Stimulated activated CD8-positive, alpha-beta memory T cell treated with anti-CD3 and anti-CD28 coated beads, Interleukin-7, amount 100 ng/mL, for 24 hours (primary cell): ENCODE measurements at places on chromosomes 12 and 14.

- no peak for DNase-seq
Observed at GRCh38 chr12:132245521-132246101, 83.8 kb downstream of the GALNT9 start.

DNA sequence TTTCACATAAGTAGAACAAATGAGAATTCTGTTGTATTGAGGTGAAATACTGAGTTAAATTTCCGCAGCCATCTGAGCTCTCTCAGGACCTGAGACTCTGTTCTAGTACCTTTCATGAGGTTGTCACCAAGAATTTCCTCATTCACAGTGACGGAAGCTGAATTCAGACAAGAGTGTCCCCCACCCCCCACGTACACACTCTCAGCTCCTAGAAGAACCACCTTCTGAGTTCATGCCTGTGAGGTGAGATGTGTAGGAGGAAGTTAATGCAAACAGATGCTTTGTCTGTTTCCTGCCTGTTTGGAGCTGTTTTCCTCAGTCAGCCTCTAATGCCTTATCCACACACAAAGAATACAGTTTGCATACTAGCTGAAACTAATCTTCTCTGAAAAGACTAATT is 18.2 kb downstream of the BICDL1 start:
- no peak for DNase-seq

DNA sequence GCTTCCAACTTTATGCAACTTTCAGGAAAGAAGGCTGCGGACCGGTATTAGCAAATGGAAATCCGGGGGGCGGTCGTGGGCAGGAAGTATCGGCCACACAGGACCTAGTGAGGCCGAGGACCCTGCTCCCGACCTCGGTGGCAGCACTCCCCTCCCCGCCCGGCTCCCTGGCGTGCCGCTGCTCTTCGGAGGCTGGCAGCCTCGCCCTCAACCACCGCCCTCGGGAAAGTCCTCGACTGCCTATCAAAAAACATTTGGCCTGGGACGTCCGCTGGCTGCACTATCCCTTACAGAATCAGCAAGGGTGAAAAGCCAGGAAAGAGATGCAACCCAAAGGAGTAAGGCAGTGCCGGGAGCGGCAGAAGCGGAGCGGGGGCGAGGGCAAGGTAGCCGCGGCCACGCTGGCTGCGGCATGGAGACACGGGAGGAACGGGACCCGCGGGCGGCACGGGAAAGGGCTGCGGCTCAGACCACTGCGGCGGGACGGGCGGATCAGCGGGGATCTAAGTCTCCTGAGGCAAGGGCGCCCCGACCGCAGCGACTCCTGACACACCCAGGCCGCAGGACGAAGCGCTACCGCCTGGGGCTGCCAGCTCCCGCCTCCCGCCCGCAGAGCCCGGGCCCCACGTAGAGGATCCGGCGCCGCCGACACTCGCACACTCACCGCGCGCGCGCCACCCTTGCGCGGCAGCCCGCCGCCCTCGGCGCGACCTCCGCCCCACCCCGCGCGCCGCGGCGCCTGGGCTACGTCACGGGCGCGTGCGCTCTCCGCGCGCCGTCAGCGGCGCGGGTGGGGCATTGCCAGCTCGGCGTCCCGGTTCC is at the start of the genes BBOF1 and ENTPD5:
BBOF1 (plus strand) TSS at position 764 of the 822 bp plus-strand sequence. CDS start 130 bp downstream, outside the sequence.
ENTPD5 (minus strand) TSS at position 703 of the 822 bp plus-strand sequence. CDS start 31,186 bp downstream, outside the sequence.
- peak; percentile 54 for DNase-seq

- no peak for DNase-seq
Observed at GRCh38 chr14:99312106-99312505, 40.1 kb upstream of the BCL11B start.

- DNase-seq, result no peak
Observed at GRCh38 chr14:85399186-85399585, 130.8 kb upstream of the FLRT2 start.

DNA sequence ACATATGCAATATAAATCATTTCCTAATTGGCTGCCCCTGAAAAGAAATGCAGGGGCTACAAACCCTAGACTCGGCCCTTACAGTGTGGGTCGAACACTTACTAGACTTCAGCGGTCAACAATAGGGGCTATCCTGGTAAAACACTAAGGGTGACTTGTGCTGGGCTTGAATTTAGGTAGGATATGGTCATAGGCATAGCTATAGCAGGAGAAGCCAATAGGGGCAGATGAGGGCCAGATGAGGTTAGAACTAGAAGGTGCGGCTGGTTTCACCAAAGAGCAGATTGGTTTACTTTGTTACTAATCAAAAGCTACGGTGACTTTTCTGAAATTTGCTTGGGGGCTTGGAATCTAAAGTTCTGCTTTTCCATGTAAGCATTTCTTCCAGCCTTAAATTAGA is 282.3 kb upstream of the DIO2 start:
- DNase-seq, result no peak

DNA sequence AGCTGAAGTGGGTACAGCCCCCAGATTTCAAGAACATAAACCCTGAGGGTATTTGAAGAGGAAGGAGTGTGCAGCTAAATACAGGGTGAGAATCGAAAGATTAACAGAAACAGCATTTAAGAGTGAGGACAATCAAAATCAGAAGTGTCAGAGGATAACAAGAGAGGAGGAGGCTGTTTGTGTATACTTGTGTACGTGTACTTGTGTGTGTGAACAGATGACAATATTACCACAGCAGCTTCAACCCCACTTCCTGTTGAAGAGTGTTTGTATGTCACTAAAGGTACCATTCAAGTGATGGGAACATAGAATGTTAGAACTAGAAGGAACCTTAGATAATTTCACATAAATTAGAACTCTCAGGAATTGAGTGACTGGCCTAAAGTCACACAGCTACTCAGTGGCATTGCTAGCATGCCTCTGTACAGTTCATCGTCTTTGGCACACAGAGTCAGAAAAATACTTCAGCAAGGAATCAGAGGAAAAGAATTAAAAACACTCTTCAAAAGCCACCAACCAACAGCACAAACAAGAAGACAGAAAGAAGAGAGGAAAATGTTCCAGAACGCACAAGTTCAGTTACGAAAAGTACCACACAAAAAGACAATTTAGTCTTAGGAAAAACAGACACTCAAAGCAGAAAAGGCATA is 164.3 kb upstream of the BCL2L14 start:
- DNase-seq, result no peak

DNA sequence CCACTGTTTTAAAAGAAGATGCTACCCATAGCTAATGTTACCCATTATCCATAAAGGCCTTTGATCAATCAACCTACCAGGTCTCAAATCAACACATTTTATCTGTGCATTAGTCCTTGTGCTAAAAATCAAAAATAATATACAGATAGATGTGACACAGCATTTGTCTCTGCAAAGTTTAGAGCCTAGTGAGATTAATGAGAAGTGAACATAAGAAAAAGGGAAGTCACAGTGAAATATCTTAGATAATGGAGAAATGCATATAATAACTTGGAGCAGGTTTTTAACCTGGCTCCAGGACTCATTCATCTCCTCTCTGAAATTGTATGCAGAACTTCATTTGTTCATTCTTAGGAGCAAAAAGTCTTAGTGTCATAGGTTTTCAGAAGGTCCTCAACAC is 7.2 kb downstream of the PDE3A start:
- no peak for DNase-seq

- DNase-seq, result no peak
Observed at GRCh38 chr12:3010214-3010930, 51.2 kb downstream of the TEAD4 start.

- DNase-seq, result no peak
Observed at GRCh38 chr12:58539295-58539694, 381.0 kb downstream of the LRIG3 start.

DNA sequence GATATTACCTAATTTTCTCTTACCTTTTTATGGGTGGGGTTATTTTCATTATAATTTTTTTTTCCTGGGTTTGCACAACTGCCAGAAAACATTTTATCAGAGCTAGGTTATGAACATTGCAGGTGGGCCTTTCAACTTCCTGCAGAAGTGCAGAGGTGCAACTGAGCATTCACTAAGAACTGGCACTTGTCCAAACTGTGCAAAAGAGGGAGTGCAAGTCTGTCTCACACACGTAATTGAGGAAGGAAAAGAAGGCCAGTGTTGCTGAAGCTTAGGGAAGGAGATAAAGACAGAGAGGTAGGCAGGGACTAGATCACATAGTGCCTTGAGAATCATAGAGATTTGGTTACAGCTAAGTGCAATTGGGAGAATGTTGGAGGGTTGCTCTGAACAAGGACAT is 14.1 kb upstream of the AMN1 start:
- DNase-seq, result no peak

- no peak for DNase-seq
Observed at GRCh38 chr12:119749666-119750065, 81.7 kb downstream of the PRKAB1 start.

- DNase-seq, result no peak
Observed at GRCh38 chr12:14618983-14619382, 51.3 kb upstream of the PLBD1 start.

GRCh38 chr14:52846591-52846990 is 55.2 kb upstream of the GNPNAT1 start:
- DNase-seq, result no peak

DNA sequence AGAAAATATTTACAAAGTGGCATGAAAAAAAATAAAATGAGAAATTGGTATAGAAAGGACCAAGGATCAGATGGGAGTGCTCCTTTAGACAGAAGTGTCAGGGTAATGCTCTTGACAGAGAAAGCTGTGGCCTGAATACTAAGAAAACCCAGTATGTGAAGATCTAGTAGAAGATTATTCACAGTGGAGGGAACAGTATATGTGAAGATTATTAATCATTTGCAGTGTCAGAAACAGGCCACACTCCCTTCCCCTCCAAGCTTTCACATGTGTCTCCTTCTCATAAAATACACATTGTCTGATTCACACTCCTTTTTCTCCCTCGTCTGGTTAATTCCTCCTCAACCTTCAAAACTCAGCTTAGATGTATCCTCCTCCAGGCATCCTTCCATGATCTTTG is 41.3 kb downstream of the CAPS2 start:
- DNase-seq, result no peak

DNA sequence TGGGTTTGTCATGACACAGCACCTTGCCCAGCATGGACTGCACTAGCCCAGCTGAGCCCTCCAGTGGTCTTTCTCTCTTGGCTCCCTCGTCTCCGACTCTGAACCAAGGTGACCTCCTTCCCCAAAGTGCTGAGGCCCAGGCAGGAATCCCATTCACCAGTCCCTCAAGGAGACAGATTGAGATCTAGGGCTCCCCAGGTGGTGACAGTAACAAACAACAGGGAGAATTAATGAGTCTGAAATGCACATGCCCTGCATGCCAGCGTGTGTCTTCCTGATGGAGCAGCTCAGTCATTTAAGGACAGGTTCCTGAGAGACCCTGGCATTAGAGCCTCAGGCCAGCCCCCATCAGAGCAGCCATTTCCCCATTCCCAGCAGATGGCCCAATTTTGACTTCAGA is 51.4 kb upstream of the OAS1 start:
- DNase-seq, result no peak

- no peak for DNase-seq
Observed at GRCh38 chr12:56040963-56041551, 661 bp upstream of the RPS26 start.

DNA sequence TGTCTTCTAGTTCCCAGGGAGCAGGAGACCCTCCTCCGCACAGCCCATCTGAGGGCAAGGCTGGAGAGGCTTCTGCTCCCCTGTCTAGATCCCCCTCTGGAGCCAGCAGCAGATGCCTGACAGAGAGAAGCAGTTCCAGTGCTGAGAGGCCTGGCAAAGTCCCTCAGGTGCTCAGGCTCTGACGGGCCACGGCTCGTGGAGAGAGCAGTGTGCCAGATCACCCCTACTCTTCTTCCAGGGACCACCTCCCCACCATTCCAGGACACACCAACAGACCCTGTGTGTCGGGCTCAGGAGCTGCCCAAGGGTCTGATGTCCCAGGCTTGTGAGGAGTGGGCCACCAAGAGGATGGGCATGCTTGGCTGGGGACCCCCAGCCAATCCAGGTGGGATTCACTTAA is 22.5 kb upstream of the C14orf180 start:
- DNase-seq, result no peak

GRCh38 chr12:101685092-101685491 is 12.3 kb upstream of the CHPT1 start:
- no peak for DNase-seq

DNA sequence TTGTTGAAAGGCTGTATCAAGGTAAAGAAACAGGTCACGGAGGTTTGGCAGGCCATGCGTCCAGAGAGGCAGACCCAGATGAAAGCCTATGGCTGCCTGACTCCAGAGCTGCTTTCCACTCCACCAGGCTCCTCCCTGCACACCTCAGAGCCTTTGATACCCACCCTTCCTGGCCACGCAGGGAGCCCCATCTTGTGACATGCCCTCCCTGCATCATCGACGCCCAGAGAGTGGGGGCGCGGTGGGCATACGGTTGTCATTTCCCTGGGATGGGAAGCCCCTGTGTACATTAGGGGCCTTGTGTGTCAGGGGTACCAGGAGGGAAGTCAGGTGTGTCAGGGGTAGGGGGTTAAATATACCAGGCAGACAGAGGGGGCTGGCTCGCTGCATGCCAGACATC is 30.3 kb upstream of the GPR68 start:
- no peak for DNase-seq

- DNase-seq, result no peak
Observed at GRCh38 chr14:28762303-28762954, 4.2 kb upstream of the FOXG1 start.

GRCh38 chr12:46071769-46072624 is 81.6 kb upstream of the SCAF11 start:
- DNase-seq, result peak; percentile 19
